Fibroblast of villous mesenchyme (primary cell): ENCODE measurements at places on chromosomes 4 and X. TPM values are rescaled to one million over a fixed set of nuclear protein-coding genes. Genes with fewer than 3 reads are reported as not detected.
A peak's percentile ranks its signal among the peaks of the same experiment; 100 is the strongest.

DNA sequence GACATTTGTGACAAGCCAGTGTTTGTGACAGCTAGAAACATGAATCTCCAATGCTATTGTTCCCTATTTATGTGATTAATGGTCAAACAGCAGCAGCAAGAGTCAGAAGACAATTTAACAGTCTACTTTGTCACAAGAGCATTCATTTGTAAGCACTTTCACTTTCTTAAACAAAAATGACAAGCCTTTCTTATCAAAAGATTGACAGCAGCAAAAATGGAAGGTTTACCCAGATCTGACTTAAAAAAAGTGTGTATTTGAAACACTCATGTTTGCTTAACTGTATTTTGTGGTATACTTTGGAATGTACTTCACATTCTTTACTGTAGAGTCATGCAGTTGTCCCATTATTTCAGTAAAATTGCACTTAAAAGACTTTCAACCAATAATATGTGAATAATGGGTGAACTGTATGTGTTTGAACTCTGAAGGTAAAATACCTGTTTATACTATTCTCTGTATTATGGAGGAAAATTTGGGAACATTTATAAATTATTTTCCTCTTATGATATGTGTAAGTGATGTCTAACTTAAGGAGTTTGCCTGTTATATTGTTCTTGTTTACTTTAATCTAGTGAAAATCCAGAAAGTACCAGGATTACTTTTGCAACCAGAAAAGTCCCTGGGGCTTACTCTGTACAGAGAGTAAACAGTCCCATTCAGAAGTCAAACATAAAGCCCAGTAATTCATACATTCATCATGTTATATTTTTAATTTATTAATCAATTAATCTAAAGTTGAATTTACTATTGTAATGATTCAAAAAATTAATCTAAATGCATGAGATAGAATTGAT, 314.9 kb upstream of the TRAM1L1 start:
- peak; percentile 45 for DNase-seq

- DNase-seq, result no peak
Observed at GRCh38 chr4:10100734-10101216, 15.8 kb downstream of the WDR1 start.

- DNase-seq, result no peak
Observed at GRCh38 chr4:21517126-21517859, 431.3 kb downstream of the KCNIP4 start.

- DNase-seq, result no peak
Observed at GRCh38 chrX:48957477-48957826, at the start of gene OTUD5. OTUD5 (minus strand) TSS chrX:48957607; CDS start chrX:48957570, 37 bp downstream.

GRCh38 chr4:25861951-25862410, 807 bp downstream of the SEL1L3 start:
- DNase-seq, result no peak

DNA sequence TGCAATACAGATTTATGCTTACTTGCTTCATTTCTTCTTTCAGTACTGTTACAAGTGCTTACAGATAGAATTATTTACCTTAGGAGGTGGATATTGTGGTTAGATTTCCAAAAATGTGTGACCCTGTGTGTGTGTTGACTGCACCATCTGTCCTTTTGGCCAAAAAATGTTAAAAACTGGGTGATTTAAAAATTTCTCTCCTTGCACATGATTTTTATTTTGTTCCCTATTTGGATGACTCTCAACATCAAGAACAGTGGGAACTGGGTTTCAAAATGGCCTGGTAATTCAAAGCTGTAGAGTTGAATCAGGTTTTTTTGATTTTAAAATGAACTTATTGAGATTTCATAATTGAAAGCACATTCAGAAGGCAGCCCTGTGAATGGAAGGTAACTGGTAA, 1132.9 kb downstream of the RAPGEF2 start:
- DNase-seq, result no peak

DNA sequence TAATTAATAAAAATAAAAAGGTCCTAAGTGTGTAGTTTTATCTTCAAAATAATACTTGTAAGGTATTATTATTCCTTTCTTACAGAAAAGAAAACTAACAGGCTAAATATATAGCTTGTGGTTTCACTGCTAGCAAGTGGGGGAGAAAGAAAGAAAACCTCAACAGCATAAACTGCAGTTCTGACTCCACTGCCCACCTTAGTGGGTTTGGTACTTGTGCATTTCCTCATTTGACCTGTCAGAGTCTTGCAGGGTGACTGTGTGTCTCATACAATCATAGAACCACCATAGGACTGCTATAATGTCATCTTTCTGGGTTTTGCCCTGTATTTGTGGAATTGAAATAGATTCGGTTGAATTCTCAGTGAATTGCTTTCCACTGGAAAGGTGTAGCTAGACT, 94.7 kb upstream of the PUDP start:
- DNase-seq, result no peak

GRCh38 chrX:81238166-81238565, 36.3 kb downstream of the SH3BGRL start:
- no peak for DNase-seq

- no peak for DNase-seq
Observed at GRCh38 chrX:3295731-3296130, 50.7 kb downstream of the MXRA5 start.

DNA sequence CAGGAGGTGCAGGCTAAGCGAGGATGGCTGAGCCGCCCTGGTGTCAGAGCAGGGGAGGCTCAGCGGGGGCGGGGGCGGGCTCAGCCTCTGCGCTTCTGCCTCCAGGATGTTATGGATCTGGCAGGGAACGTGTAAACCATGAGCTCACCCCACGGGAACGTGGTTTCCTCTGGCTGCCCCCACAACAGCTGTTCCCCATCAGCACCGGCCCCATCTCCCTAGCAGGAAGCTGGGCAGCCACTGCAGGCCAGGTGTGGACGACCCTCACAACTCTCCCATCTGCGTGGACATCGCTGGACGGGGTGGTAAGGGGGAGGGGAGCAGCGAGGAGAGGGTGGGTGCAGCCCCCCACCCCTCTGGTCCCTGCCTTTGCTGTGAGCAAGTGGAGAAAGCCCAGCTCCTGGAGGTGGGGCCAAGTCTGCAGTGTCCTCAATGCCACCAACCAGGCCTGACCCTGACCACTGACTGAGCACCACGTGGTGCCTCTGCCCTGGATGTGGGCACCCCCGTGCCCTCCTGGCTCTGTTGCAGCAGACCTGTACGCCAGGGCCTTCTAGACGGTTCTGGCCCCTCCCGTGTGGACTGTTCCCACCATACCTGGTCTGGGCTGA, 28.1 kb upstream of the SPON2 start:
- peak; percentile 95 for DNase-seq

- peak; percentile 4 for DNase-seq
Observed at GRCh38 chrX:140701480-140701879, 8.1 kb upstream of the LINC00632 start.

The TRMT10A gene
- 4.5 and 5.6 TPM in 2 replicates for total RNA-seq

The TRIM75 gene
- total RNA-seq, result 0.32 TPM in 1 of 2 replicates, not detected in the other

The XK gene
- 0.64 and 0.86 TPM in 2 replicates for total RNA-seq
